ENCODE measurements at places on chromosomes 16 and 17.

GRCh38 chr16:65667011-65667578 lies 545.2 kb upstream of the CDH11 start:
- no peak for DNase-seq

- no peak for DNase-seq
Observed at GRCh38 chr17:17509601-17510425, 13.6 kb upstream of the RASD1 start.

DNA sequence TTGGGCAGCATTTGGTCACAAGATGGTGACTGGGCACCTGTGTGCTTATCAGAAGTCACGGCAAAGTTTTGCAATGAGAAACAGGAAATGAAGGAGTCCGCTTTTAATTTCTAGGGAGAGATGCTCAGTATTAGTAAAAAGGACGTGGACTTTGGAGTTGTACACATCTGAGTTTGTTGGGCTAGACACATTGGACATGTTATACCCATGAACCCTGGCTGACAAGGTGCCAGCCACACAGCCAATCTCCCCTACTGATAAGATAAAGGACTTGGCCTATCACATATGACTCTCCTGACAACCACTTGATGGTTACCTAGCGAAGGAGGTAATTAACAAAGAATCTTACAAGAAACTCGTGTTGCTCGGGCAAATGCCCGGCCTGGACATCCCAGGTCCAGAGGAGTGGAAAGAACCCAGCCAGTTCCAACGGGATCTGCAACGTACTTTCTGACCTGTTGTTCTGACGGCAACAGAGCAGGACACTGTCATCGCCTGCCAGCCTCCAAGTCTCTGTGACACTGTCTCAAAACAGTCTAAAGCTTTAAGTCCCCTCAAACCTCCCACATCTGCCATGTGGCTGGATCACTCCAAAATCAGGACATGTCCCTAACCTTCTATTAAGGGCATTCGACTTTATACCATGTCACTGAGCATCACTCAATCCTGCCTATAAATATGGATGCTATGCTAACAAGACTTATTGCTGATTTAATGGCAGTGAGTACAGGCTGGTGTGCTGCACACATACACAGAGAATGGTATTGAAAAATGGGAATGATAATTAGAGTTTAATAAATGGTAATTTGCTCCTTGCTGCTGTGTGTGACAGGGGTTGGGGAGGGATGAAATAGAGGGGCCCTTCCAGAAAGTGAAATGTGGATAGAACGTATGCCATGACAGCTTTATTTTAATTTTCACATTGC lies 47.6 kb upstream of the LYRM9 start:
- DNase-seq: no peak

DNA sequence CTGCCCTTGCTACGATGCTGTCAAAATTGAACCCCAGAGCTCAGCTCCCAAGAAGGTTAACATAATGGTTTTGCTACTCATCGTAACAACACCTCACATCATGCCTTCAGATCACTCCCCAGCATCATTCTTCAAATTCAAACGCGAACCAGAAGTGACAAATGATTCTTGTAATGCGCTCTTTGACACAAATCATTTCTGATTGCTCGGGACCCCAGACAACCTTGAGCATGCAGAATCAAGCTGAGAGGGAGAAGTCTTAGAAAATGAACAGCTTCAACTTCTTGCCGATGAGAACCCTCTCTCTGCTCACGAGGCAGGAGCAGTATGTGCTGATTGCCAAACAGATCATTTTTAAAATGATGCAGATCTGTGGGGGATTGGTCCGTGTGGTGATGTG lies 241.0 kb upstream of the ASIC2 start:
- no peak for DNase-seq

DNA sequence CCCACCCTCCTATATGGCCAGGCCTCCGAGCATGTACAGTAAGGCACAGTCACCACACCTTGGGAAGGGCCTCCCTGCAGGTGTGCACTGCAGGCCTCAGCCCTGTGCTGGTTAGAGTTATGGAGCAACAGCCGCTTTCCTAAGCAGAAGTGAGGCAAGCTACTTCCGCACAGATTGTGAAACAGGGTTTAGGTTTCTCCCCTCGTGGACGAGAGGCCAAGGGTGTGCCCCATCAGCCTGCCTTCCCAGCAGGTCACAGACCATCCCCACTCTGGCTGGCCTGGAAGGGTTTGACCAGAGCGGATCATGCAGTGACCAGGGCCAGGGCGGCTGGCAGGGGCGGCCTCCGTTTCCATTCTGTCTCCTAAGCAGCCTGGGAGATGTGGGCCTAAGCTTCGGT lies 4.7 kb downstream of the MSRB1 start:
- DNase-seq: no peak

GRCh38 chr16:15648135-15648730 lies 1.8 kb upstream of the NDE1 start:
- no peak for DNase-seq

- DNase-seq: no peak
Observed at GRCh38 chr16:85891776-85892166, 7.2 kb upstream of the IRF8 start.

DNA sequence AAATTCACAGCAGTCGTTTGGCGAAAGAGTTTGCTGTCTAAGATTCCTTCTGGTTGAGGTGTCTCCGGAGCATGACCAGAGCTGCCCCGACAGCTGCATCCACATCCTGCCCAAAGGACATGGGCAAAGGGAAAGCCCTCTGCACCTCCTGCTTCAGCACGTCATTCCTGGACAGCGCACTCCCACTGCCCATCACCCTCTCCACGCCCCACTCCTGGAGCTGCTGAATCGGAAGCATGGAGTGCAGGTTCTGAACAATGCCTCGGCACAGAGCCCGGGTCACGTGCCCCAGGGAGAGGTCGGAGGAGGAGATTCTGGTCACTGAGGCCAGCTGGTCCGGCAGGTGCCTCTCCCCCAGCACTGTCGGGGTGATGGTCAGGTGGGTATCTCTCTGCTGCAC lies 1.3 kb upstream of the TRPV1 start:
- no peak for DNase-seq

DNA sequence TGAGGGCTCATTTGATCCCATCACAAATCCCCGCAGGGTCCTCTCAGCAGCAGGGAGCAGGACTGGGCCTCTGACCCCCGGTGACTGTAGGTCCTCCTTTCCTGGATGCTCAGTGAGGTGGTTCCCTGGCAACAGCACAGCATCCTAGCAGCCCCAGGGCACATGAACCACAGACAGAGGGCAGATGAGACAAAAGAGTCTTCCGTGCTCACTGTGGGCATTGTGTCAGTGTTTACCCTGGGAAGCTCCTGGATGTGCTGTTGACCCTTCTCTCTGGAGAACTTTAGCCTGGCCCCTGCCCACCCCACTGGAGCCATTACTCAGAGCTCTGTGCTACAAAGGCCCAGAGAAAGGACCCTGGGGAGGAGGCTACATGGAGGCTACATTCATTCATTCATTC lies 21.7 kb upstream of the TMEM220 start:
- no peak for DNase-seq

GRCh38 chr17:66296289-66296725 lies 6.1 kb upstream of the PRKCA start:
- DNase-seq: no peak

GRCh38 chr17:13490427-13490826 lies 111.3 kb downstream of the HS3ST3A1 start:
- DNase-seq: no peak

GRCh38 chr16:8323153-8323552 lies 267.2 kb downstream of the TMEM114 start:
- no peak for DNase-seq

DNA sequence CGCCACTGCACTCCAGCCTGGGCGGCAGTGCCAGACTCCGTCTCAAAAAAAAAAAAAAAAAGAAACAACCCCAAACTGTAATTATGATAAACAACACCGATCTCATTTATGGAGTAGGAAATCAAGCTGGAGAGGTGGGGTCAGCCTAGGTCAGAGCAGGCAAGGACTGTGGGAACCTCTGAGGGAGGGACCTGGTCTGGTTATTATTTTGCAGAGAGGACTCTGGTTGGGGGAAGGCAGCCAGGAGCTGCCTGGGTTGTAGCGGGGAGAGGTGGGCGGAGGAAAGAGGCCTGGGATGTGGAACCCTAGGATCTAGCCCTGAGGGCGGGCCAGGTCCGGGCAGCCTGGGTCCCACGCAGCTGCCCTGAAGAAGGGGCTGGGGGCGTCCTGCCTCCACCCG lies 10.9 kb upstream of the HS3ST6 start:
- DNase-seq: no peak

DNA sequence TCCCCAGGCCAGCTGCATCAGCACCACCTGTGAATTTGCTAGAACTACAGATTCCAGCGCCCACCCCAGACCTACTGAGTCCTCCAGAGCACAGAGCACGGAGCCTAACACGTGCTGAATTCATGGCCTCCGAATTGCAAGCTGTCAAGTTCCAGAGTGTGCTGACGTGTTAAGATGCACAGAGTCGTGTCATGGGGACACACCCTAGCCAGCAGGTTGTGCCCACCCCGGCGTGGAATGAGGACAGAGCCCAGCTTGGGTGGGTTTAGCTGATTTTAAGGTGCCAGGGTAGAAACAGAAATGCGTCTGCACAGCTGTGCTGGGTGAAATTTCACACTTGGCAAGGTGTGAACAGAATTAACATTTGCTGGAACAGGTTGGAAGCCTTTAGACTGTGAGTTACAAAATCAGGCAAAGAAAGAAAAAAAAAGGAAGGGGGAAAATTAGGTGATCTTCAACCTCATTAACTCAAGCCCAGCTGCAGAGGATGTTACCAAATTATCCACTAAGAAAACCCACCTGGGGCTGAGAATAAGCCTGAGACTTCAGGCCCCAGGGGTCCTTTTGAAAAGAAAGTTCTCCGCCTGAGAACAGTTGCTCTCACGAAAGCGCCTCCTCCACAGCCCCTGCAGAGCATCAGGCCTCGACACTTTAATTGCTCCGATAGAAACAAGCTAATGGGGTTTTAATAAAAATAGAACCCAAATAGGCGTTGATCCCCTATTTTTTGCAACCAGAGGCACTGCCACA lies 27.1 kb downstream of the GINS3 start:
- no peak for DNase-seq

GRCh38 chr17:54950116-54950515 lies 18.3 kb downstream of the COX11 start:
- DNase-seq: no peak

DNA sequence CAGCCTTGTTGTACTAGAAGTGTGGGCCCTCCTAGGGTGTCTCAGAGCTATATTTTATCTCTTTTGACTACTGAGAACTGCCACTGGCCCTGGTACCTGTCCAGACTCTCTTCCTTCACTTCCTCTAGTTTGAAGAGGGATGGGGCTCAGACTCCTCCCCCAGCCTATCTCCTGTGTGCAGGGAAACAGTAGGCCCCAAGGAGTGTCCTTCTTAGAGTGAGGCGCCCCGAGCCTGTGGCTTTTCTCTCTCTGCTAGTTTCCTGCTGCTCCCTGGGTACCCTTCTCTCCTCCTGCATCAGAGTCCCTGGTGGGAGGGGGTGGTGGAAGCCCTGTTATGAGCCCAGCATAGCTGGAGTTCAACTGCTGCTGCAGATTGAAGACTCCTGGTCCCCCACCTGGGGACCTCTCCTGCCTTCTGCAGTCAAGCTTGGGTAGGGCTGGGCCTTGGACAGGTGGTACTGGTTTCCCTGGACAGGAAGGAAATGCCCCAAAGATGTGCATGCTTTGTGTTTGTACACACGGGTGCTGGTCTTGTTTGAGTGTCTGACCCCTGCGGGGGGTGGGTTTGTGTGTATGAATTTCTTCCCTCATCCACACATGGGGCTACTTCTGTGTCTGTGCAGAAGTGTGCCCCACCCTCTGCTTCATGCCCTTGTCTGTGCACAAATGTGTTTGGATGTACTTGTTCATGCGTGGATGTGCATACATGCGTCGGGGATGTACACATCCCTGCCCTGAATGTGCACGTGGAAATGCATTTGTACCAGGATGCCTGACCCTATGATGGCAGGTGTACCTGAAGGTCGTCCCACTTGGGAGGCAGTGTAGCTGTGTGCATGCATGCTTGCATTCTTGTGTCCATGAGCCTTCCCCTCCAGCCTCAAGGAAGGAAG lies 6.9 kb downstream of the RARA start:
- DNase-seq: peak; percentile 50

- no peak for DNase-seq
Observed at GRCh38 chr17:55177159-55177854, 87.5 kb upstream of the HLF start.

Data from GDM1 (cell line).